ENCODE measurements at places on chromosomes 1 and 21.
A peak's percentile ranks its signal among the peaks of the same experiment; 100 is the strongest.

- no peak for DNase-seq
Observed at GRCh38 chr1:174742805-174743653, 256.7 kb upstream of the CACYBP start.

DNA sequence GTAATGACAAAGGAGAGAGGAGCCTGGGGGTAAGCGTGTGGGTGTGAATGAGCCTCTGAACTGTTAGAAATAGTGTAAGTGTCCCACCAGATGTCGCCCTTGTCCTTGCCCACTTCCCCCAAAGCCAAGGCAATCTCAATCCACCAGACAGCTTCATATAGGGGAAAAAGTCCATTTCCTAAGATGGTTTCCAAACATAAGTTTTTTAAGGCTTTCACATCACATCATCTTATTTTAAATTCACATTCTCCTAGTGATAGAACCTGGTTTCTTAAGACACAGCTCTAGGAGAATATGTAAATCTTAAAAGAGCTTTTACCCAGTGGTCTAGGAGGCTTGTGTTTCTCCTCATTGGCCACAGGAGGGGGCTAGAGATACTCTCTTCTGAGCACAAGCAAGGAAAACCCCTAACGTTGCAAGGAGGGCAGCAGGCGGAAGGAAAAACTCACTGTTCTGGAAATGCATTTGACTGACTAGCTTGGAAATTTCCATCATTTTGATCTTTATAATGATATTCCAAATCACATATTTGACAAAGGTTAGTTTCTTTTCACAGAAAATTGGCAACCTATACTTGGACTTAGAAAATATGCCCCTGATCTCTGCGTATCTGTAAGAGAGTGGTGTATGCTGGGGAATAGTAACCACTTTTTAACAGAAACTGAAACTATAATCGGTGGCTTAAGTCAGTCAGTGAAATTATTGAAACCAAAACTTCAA is 51.9 kb upstream of the LPAR3 start:
- no peak for DNase-seq

- DNase-seq, result no peak
Observed at GRCh38 chr1:243842978-243843511, 7.0 kb downstream of the AKT3 start.

GRCh38 chr21:15400905-15401304 is 328.9 kb upstream of the USP25 start:
- DNase-seq, result no peak

DNA sequence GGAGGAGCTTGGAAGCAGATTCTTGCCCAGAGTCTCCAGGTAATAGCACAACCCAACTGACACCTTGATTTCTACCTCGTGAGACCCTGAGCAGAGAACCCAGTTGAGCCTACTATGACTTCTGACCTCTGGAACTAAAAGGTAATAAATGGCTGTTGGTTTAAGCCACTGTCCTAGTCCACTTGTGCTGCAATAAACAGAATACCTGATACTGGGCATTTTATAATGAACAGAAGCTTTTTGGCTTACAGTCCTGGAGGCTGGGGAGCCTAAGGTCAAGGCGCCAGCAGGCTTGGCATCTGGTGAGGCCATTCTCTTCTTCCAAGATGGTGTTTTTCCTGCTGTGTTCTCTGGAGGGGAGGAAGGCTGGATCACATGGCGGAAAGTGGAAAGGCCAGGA is 39.9 kb upstream of the TP53BP2 start:
- DNase-seq, result no peak

DNA sequence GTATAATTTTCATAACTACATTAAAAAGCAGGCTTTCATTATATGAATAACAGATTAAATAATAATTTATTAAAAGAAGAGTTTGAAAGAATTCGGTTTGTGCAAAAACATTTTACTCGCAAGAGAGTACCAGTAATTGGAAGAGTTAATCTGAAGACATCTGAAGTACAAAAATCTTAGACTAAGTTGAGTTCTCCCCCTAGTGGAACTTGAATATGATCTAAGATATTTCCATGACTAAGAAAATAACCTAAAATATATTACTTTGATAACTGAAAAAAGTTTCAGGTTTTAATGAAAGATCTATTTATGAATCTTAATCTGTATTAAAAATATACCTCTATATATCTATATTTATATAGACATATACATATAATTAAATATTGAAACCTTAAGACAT is 112.5 kb upstream of the GFI1 start:
- DNase-seq, result no peak

DNA sequence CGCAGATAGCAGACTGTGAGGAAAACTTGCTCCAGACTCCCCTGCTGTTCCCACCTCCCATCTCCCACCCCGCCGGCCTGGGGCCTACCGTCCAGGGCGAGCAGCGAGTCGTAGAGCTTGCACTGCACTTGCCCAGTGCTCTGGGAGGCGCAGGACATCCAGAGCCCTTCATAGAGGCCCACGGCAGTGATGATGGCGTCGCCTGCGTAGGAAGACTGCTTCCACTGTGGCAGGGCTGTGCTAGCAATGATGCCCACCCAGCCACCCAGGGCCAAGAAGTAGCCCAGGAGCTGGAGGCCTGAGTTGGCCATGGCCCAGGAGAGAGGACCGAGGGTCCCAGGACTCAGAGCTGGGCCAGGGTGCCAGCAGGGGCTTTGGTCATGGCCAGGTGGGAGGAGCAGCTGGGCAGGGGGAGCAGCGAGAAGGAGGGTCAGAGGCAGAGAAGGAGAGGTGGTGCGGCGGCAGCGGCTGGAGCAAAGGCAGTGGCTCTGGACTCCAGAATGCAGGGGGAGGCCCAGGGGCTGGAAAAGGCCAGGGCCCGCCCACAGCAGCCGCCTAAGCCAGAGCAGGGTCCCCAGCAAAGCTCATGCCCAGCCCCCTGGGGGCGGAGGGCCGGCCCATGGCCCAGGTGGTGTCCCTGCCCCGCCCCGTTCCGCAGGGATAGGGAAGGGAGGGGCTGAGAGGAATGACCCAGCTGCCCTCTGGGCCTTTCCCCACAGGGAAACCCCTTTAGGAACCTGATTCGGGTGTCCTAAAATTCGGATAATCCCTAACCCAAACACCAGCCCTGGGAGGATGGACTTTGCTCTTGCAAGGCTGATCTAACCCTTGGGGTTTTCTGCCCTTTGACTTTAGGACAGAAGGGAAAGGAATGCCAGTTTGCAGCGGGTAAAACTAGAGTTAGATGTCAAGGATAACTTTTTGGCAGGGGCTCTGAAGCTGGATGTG is at the start of gene CLDN19:
Gene CLDN19, minus strand, starts transcription at position 484 of the 948 bp plus-strand sequence. Its CDS starts 173 bp downstream, at position 311.
- DNase-seq, result no peak

- DNase-seq, result no peak
Observed at GRCh38 chr1:93321720-93322119, 24.0 kb upstream of the DR1 start.

GRCh38 chr1:228376262-228376628 is 30.4 kb downstream of the TRIM11 start:
- no peak for DNase-seq

GRCh38 chr1:45913183-45913683 is 109.8 kb downstream of the MAST2 start:
- no peak for DNase-seq

GRCh38 chr1:17498214-17498613 is 41.3 kb upstream of the ARHGEF10L start:
- DNase-seq, result no peak

DNA sequence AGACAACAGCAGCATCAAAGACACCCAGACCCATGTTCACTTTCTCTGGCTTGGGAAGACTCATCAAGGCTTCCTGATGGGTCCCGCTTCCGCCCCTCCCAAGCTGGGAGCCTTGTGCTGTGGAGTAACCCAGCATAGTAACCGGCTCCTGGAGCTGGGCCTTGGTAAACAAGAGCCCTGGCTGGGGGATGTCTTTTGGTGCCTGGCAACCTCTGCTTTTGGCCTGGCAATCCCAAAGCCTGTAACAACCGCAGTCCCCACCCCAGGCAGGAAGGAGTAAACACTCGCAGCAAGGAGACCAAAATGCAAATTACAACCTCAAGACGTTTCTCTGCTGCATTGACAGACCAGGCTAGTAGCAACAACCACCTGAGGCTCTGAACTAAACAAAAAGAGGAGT is 16.9 kb upstream of the THRAP3 start:
- DNase-seq, result peak; percentile 90

DNA sequence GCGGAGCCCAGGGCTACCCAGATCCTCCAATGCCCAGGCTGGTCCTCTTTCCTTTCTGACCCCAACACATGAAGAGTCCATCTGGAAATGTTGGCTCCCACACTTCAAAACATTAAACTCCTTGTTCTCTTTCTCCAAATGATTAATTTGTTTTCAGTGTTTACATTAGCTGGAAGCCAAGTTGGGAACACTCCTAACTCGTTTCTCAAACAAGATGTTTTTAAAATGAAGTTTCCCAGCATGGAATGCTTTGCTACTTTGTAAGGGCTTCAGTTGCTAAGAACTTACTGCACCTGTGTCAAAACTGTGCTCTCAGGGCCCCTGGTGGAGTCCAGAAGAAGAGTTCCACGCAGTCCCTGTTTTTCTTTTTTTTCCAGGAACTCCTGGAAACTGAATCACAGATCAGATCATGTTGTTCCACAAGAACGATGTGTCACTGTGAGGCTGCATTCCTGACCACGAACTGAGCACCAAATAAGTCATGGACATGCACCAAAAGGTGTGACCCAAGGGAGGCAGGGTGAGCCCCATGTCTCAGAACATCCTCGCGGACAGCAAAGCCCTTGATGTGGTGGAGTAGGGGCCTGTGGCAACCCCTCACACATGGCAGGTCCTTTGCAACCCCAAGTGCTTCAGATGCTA is 257.3 kb downstream of the KCNJ6 start:
- DNase-seq, result peak; percentile 32

DNA sequence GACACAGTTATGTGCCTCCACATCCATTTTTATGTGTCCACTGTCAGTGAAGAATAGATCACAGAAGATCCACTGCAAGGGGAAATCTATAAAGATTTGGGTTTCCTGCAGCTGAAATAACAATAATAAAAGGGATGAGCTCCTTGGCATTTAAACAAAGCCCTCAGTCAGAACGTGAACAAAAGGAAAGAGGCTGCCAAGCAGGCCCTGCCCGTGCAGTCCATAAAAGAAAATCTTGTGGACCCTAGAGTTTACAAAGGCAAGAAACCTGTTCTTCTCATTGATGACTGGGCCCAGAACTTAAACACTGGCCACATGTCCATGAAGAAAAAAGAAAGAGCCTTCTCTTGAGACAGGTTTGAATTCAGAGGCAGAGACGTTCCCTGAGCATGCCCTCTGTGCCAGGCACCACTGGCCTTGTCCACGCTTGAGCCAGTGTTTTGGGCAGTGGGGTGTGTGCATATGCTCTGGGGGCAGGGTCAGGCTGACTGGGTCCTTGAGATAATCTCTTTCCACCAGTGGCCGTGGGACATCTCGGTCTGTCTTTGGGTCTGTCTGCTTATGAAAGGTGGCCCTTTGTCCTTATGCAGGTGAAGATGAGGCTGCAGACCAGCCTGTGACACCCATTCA is 142.7 kb downstream of the HIVEP3 start:
- no peak for DNase-seq

GRCh38 chr1:230210326-230210980 is 143.4 kb downstream of the GALNT2 start:
- DNase-seq, result no peak

GRCh38 chr1:19858893-19859292 is 23.3 kb upstream of the OTUD3 start:
- no peak for DNase-seq

DNA sequence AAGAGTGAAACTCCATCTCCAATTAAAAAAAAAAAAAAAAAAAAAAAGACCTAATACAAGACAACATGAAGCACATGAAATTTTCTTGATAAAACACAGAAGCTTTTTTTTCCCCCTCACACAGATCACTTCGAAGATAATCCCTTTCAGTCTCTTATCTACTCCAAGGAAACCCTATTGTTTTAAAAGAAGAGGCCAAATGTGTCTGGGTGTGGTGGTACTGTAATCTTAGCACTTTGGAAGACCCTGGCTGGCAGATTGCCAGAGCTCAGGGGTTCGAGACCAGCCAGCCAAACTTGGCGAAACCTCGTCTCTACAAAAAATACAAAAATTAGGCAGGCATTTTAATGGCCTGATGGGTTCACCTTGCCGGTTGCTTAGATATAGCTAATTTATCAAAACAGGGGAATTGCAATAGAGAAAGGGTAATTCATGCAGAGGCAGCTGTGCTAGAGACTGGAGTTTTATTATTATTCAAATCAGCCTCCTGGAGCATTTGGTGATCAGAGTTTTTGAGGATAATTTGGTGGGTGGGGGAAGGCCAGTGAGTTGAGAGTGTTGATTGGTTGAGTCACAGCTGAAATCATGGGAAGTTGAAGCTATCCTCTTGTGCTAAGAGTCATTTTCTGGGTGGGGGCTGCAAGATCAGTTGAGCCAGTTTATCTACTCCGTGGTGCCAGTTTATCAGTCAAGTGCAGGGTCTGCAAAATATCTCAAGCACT is 62.5 kb downstream of the SLC16A1 start:
- no peak for DNase-seq

GRCh38 chr1:77227381-77227780 is 8.2 kb upstream of the PIGK start:
- DNase-seq, result no peak

- no peak for DNase-seq
Observed at GRCh38 chr1:47934243-47934805, 62.9 kb downstream of the TRABD2B start.

DNA sequence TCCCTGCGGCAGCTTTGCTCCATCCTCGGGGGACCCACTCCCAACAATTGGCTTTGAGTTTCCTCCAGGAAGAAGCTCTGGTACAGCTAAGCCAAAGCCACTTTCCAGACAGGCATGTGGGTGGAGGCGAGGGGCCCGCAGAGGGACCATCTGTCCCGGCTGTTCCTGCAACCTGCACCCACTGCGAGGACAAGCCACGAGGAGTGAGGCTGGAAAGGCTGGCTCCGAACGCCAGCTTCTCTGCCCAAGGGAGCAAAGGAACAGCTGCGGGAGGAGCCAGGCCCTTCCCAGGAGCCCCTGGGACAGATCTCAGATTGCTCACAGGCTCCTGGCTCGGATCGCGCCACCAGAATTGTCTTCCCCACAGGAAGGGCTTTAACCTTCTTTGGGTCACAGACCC is 28.3 kb upstream of the PEF1 start:
- DNase-seq, result no peak

- no peak for DNase-seq
Observed at GRCh38 chr21:18191139-18191538, 53.5 kb upstream of the CHODL start.

DNA sequence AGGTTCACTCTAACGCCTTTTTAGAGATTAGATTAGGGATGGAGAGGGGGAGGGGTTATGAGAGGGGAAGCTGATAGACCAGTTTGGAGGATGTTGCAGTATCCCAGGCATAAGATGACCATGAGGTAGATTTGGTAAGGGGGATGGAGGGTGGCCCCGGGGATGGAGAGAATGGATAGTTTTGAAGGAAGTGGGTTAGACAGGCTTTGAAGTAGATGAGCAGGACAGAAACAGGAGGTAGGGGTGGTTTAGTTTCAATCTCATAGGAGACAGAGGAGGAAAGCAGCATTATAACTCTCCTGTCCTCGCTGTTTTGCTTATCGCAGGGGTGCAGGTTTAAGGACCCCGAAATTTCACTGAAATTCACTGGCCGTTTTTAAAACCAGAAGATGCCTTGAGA is 11.8 kb downstream of the UBIAD1 start:
- DNase-seq, result no peak

- DNase-seq, result no peak
Observed at GRCh38 chr21:31798842-31799704, 67.2 kb upstream of the SCAF4 start.
